ENCODE measurements at places on chromosomes 11 and 22.

DNA sequence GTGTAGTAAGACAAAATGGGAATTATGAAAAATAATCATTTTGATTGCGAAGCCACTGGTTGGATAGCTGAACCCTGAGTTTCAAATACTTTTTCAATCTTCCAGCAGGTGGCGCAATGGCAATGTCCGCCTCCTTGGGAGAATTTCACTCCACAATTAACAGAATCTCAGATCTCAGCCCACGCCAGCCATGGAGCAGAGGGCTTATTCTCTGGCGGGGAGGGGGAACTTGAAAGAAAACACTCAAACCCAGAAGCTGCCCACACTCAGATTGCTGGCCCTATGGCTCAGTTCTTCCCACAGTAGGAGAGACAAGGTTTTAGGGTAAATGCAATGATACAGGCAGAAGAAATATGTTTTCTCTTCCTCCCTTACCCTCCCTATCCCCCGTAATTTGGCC lies 38.7 kb upstream of the RCN1 start:
- DNase-seq = no peak

DNA sequence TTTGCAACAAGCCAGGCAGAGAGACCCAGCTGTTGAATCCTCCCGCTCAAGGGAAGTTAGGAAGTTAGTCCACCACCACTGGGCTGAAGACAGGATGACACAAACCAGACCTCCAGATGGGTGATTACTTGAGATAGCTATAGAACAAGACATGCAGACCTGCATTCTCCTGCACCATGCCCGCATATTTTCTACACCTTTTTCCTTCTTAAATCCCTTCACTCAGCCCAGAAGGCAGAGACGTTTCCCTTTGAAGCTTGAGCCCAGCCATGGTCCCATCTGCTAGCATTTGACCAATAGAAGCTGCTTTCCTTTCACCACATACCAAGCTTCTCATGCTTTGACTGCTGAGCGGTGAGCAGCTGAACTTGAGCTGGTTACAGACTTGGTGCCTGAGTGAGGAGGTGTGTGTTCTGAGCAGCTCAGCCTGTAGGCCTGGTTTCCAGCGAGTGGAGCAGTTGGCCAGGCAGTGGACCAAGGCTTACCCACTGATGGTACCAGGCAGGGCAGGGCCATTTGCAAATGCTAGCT lies 29.2 kb upstream of the CBX6 start:
- no peak for DNase-seq

- DNase-seq = no peak
These were observed 110.4 kb downstream of the RRAS2 start for GRCh38 chr11:14248580-14248981.

- no peak for DNase-seq
These were observed 24.5 kb downstream of the ASCC2 start for GRCh38 chr22:29813563-29813962.

- DNase-seq = no peak
These were observed 243.7 kb downstream of the BRD1 start for GRCh38 chr22:49583886-49584505.

DNA sequence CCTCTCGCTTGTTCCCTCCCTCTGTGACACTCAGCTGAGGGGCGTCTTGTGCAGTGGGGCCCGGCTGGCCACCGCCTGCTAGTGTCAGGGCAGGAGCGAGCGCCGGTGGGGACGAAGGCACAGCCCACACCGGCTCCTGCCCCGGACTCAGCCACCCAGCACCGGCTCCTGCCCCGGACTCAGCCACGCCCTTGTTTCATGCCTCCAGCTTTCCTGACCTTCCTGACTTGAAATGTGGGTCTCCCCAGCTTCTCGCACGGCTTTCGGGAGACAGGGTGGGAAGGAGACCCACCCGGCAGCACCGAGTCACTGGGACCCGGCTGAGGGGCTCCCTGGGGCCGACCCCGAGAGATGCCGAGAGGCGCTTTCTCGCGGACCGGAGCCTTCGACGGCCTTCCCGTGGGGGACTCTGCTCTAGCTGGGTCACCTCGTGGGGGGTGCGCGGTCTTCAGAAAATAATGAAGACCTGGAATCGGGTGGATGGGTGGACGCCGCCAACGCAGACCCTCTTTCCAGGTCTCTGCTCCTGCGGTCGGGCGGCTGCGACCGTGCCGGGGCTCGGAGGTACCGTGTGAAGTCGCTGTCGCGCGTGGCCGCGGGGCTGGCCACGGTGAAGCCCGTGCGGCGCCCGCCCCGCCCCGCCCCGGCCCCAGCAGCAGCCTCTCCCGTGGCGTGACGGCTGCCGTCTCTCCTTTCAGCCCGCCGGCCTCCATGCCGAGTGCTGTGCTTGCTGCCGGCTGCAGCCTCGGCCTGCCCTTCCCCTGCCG lies 10.2 kb downstream of the GLB1L2 start:
- DNase-seq = no peak

- DNase-seq = no peak
These were observed 1.4 kb downstream of the POGLUT3 start for GRCh38 chr11:108496643-108497256.

GRCh38 chr22:22856364-22856763 lies 31.3 kb upstream of the IGLL5 start:
- DNase-seq = no peak

DNA sequence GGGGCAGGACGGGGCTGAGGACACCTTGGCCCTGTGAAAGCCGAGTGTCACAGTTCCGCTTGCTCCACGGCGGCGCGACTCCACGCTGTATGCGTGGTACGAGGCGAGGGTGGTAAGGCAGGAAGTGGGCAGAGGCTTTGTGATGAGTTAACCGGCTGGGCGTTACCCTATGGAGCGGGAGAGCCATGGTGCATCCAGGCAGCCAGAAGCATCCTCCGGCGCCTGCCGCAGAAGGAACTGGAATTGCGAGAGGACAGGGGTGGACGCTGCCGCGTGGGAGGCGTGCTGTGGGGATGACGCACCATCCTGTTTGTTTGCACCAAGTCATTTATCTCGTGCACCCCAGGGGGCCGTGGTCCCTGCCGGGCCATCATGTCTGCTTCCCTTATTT lies 643.9 kb downstream of the BRD1 start:
- no peak for DNase-seq

DNA sequence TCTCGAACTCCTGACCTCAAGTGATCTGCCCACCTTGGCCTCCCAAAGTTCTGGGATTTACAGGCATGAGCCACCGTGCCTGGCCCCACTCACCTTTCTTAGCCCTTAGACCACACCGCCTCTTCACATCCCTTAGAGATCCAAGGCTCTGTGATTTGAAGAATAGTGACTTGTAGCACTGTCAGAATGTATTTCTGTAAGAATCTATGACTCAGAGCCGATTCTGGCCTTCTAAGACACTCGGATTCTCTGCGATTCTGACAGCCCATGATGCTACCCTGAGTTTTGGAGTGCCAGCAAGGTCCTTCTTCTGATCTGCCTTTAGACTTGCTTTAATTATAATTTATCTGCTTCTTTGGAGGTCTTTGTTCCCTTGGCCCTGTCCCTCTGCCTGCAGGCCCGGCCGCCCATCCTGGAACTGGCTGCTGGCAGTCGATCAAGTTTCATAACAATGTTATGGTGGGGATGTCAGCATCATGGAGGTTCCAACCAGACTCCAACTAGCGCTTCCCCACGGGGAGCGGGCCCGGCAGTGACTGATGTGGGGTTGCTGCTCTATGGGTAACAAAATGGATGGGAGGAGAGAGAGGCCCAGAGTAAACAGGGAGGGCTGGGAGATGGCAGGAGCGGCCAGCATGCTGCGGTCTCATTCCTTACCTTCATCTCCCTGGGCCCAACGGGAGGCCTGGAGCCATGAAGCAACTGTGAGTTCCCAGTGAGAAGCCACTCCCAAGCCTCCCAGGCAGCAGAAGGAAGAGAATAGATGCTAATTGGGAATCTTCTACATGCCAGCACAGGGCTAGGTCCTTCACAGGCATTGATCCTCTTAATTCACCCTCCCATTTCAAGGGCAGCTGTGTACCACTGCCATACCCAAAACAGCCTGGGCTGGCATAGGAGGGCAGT lies 55.7 kb upstream of the RASD2 start:
- no peak for DNase-seq

- DNase-seq = no peak
These were observed 56.9 kb downstream of the BBOX1 start for GRCh38 chr11:27097551-27097950.

DNA sequence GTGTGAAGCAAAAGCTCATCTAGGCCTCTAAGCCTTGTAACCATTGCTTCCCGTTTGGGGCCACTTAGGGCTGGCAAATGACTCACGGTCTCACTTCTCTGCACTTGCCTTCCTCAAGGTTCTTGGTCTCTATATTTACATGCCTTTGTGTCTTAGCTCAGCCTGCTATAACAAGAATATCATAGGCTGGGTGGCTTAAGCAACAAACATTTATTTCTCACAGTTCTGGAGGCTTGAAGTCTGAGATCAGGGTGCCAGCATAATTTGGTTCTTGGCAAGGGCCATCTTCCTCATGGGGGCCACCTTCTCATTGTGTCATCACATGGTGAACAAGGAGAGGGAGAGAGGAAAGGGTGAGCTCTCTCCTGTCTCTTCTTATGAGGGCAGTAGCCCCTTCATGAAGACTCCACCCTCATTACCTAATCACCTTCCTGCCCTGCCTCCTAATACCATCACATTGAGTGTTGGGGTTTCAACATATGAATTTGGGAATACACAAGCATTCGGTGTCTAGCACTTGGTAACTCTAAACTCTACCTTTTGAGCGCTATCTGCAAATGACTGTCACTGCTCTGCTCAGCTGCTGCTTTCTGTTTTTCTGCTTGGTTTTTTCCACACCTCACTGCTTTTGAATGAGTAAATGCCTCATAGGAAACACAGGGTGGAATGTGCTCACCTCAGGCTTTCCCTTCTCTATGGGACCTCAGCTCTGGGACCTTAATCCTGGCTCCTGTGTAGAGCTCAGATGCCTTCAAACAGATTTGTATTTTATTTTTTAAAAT lies 16.2 kb upstream of the ME3 start:
- DNase-seq = no peak

DNA sequence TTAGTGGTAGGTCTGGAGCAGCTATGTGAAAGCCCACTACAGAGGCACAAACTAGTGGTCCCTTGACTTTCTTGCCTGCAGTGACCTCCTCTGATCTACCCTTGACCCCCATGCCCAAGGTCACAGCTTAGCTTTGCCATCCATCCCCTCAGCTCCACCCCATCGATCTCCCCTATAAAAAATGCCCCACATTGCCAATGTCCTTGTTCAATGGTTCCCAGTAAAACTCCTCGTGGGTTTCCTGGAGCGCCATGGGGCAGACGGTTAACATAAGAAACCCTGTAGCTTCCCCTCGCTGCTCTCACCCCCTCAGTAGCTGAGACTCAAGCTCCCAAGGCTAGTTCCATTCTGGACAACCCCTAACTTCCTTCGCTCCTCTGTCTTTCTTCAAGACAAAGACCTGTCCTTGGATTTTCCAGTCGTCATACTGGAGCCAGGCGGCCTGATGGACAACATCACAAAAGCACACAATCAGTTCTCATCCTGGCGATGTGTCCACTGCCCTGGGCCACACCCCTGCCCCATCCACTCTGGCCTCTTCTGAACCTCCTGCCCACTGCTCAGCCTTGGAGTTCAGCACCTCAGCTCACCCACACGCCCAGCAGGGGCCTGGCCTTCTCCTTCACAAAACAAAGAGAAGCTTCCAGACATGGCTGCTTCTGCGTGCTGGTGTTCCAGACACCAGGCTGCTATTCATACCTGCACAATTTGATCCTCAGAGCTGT lies 1429.3 kb downstream of the BRD1 start:
- no peak for DNase-seq

GRCh38 chr22:42072606-42073330 lies 1.3 kb upstream of the PHETA2 start:
- DNase-seq = no peak

DNA sequence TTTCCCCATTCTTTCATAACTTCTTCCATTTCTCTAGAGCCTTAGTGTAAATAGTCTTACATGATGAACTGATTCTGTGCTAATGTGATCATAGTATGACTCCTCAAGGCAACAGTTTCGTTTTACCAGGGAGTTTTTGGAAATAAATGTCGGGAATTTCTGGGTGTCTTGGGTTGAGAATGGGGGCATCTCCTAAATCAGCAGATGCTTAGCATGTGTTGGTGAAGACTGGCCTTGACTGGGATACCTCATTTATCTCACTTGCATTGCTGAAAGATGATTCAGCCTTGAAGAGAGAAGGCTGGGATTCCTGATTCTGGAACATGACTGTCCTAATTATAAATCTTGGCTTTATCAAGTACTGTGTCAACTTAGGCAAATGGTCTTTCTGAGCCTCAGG lies 115.7 kb upstream of the C11orf87 start:
- DNase-seq = no peak

- no peak for DNase-seq
These were observed 175.1 kb downstream of the SWAP70 start for GRCh38 chr11:9838961-9839360.

DNA sequence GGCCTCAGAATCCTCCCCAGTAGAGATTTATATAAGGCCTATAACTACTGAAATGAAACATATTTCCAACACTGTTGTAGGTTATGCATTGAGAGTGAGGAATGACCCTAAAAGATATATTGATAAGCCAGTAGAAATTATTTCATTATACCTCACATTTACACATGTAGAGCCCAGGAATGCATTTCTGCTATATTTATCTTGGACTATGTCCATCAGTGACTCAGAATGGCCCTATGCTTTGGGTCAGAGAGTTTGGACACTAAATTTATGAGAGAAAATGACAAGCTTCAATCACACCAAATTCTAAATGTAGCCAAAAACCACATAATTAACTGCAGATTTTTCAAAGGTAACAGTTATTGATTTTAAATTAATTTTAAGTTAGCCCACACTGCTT lies 761.9 kb downstream of the DLG2 start:
- no peak for DNase-seq

All from NCI-H187 treated with DMSO at 0.1 percent for 48 hours (cell line).